ENCODE measurements at places on chromosomes 11 and 22. TPM values are rescaled to one million over a fixed set of nuclear protein-coding genes. Genes with fewer than 3 reads are reported as not detected.

The MRGPRX3 gene
- total RNA-seq, result not detected

The SEZ6L gene
- total RNA-seq, result 0.54 TPM

The JHY gene
- total RNA-seq, result 3.0 TPM

The KLHL35 gene
- 1.6 TPM for total RNA-seq

The CTSW gene
- 95.9 TPM for total RNA-seq

The CHEK2 gene
- 15.3 TPM for total RNA-seq

The SAA4 gene
- not detected for total RNA-seq

The DRAP1 gene
- 104 TPM for total RNA-seq

The CCDC73 gene
- under 0.01 TPM for total RNA-seq

The C11orf16 gene
- total RNA-seq, result not detected

The PKNOX2 gene
- total RNA-seq, result not detected

The BIK gene
- 0.81 TPM for total RNA-seq

The GRM5 gene
- total RNA-seq, result under 0.01 TPM

The MAJIN gene
- total RNA-seq, result not detected

The P4HA3 gene
- 0.27 TPM for total RNA-seq

The PKDREJ gene
- total RNA-seq, result under 0.01 TPM

The FGF3 gene
- not detected for total RNA-seq

The CSTF3 gene
- 6.7 TPM for total RNA-seq

The APOA4 gene
- not detected for total RNA-seq

The GRIA4 gene
- not detected for total RNA-seq

The OR11H1 gene
- not detected for total RNA-seq

The FAM181B gene
- total RNA-seq, result 0.54 TPM

The OR51D1 gene
- under 0.01 TPM for total RNA-seq

The DCUN1D5 gene
- total RNA-seq, result 25.6 TPM
